T follicular helper cell (primary cell): ENCODE measurements at places on chromosomes 4 and X.

DNA sequence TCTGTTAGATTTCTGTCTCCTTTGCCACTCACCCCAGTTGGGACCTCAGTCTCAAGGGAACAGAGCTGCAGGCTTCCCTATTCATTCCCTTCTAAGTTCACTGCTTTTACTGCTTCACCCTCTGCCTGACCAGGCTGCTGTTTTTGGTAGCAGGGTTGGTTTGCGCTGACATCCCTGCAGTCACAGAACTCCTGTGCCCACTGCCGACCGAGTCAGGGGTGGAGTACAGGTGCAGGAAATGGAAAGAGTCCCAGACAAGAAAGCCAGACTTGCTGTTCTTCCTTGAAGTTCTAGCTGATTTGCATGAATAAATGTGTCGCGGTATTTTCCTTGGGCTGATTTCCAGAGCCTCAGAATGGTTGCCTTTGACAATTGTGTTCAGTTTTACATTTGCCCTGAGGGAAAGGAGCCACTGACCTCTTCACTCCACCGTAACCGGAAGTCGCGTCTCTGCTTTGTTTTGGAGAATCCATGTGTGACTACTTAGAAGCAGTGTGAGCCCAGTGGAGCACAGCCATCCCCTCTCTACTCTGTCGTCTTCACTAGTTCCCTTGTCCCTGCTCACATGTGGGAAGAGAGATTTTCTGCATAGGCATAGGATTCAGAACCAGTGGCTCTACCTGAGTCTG is 84.8 kb downstream of the TNIP2 start:
- DNase-seq, result no peak

DNA sequence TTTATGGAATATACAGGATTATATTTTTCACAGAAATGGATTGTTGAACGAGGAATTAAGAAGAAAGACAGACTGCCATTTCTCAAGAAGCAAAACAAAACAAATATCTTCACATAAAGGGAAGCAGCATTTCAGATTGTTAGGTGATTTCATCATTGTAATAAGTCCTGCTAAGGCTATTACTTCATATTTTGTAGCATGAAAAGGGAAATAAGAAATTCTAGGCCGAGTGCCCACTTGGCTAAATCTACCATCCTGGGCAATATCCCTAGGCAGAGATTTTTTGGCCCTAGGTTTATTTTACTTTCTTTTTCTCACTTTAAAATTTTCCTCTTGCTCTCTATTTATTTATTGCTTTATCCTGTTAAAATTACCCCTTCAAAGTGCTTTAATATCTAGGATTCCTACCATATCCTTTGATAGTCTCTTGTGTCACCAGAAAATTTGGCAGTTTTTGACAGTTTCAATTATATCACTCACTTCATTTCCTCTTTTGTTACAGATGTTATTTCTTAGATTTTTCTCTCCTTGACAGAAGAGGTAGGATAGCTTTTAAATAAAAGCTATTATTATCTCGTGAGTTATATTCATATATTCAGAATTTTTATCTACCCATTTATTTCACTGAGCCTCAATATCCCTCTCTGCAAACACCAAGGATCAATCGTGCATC is 142.3 kb downstream of the PDGFC start:
- DNase-seq, result no peak

GRCh38 chr4:139918591-139918990 is 235.4 kb downstream of the MAML3 start:
- DNase-seq, result no peak

GRCh38 chrX:18733287-18733686 is 25.8 kb downstream of the PPEF1 start:
- no peak for DNase-seq

- DNase-seq, result no peak
Observed at GRCh38 chr4:55132775-55133174, 7.4 kb upstream of the KDR start.
